Foreskin keratinocyte (primary cell): ENCODE measurements at places on chromosomes 16 and 17.

GRCh38 chr17:10126616-10127501 lies 71.5 kb downstream of the GAS7 start:
- DNase-seq = no peak

DNA sequence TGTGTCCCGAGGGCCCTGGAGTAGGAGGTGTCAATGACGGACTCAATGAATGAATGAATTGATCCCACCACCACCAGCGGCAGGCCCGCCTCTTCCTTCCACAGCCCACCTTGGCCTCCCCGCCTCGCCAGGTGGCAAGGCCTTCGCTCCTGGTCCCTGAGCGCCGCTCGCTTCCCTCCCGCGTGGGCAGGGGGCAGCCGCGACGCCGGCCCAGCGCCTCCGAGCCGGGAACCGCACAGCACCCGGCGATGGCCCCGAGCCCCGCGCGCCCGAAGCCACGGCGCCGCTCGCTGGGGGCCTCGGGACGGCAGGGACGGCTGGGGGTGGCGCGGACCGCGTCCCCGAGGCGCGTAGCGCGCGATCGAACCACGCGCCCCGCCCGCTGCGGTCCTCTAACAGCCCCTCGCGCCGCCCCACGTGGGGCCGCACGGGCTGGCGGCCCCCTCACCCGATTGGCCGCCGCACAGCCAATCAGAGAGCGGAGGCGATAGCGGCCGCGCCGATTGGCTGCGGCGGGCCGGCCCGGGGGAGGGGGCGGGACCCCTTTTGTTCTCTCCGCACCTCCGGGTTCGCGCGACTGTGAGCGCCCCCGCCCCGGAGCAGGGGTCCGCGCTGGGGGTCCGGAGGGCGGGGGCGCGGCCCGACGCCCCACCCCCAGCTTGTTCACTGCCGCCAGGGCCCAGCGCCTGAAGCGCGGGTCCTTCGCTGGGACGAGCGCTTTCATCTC lies 31.4 kb downstream of the ACTG1 start:
- DNase-seq = no peak

DNA sequence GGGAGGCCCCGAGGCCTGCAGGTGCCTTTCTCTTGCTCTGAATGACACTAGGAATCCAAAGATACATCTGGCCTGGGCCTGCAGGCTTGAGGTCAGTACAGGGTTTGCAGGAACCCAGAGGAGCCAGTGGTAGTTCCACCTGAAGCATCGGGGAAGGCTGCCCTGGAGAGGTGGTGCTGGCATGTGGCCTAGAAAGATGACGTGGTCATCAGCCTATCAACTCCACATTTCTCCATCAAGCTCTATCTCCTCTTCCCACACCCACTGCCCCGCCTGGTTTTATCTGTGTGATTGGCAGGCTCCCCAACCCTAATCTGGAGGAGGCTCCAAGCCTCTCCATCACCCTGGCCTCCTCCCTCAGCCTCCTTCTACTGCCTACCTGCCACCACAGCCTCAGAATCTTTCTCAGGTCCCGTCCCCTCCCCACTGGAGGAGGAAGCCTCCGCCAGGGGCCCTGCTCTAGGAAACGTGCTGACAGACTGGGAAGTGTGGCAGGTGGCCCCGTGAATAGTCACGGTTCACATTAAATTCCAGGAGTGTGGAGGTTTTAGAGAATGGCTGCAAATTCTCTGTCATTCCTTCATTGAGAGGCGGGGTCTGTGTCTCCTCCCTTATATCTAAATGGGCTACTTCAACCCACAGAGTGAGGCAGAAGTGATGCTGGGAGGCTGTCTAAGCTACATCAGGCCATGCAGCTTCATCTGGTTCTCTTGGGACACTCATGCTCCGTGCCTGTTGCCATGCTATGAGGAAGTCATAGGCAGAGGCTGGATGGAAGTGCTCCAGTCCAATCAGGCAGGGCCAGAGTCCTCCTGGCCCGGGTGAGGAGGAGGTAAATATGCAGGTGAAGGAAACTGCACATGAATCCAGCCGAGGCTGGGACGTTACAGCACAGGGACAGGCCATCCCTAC lies 11.4 kb upstream of the MAP2K3 start:
- peak; percentile 45 for DNase-seq

- no peak for DNase-seq
Measured at GRCh38 chr16:87527055-87527724, 34.4 kb upstream of the ZCCHC14 start.

DNA sequence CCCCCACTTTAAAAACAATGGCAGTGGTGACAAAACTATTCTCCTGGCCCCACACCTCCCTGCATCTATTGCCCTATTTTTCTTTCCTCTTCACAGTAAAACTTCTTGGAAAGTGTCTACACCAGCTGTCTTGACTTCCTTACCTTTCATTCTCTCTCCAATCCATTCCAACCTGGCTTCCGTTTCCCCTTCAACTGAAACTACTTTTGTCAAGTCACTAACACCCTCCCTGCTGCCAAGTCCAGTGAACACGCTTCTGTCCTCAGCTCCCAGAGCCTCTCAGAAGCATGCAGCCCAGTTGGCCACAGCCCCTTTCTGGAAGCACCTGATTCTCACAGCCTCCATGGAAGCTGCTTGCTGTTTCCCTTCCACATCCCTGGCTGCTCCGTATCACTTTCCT lies 4.0 kb upstream of the SCN4A start:
- no peak for DNase-seq

GRCh38 chr17:1498869-1499268 lies 6.4 kb upstream of the MYO1C start:
- DNase-seq = no peak
